IMR-90 (cell line): ENCODE measurements at places on chromosomes 2 and 18. TPM values are rescaled to one million over a fixed set of nuclear protein-coding genes. Genes with fewer than 3 reads are reported as not detected.

Gene EML6
- total RNA-seq = 0.18 and 0.28 TPM in 2 replicates

Gene CASP10
- 0.28 and 0.90 TPM in 2 replicates for total RNA-seq

Gene C2orf72
- 0.18 TPM in 1 of 2 replicates, not detected in the other for total RNA-seq

Gene FLACC1
- 0.54 and 0.56 TPM in 2 replicates for total RNA-seq

Gene ZNF385B
- under 0.01 TPM in 1 of 2 replicates, not detected in the other for total RNA-seq

Gene ANKRD53
- total RNA-seq = 0.54 and 0.56 TPM in 2 replicates

Gene WNT10A
- total RNA-seq = not detected in 2 replicates

Gene GATA6
- total RNA-seq = 2.5 and 3.3 TPM in 2 replicates

Gene ACADL
- not detected in 2 replicates for total RNA-seq

Gene BOLL
- not detected in 2 replicates for total RNA-seq

Gene MDH1B
- total RNA-seq = 0.54 and 0.56 TPM in 2 replicates

Gene ABCG8
- not detected in 2 replicates for total RNA-seq

Gene RGPD6
- 10.6 and 23.3 TPM in 2 replicates for total RNA-seq

Gene ZC3H6
- 2.0 and 2.2 TPM in 2 replicates for total RNA-seq

Gene GPR45
- not detected in 2 replicates for total RNA-seq

Gene FASTKD1
- total RNA-seq = 11.5 and 16.9 TPM in 2 replicates

Gene GAL3ST2
- total RNA-seq = not detected in 2 replicates

Gene NT5DC4
- not detected in 2 replicates for total RNA-seq

Gene CD28
- total RNA-seq = not detected in 2 replicates

Gene CYP20A1
- 16.8 and 26.9 TPM in 2 replicates for total RNA-seq

Gene IMPA2
- 4.7 and 5.4 TPM in 2 replicates for total RNA-seq

Gene SH3BP4
- total RNA-seq = 112 and 122 TPM in 2 replicates

Gene NTSR2
- total RNA-seq = not detected in 2 replicates

Gene ALK
- not detected in 2 replicates for total RNA-seq

Gene UNC80
- total RNA-seq = not detected in 2 replicates

Gene ACMSD
- not detected in 2 replicates for total RNA-seq

Gene EGR4
- total RNA-seq = not detected in 2 replicates

Gene ZBTB7C
- total RNA-seq = not detected in 2 replicates

Gene PCARE
- not detected in 2 replicates for total RNA-seq

Gene EVX2
- not detected in 2 replicates for total RNA-seq

Gene PARD6G
- 2.5 and 3.3 TPM in 2 replicates for total RNA-seq

Gene PSMA8
- total RNA-seq = not detected in 2 replicates

Gene MYO3B
- total RNA-seq = not detected in 2 replicates

Gene ABCG5
- not detected in 2 replicates for total RNA-seq

Gene RAX
- not detected in 2 replicates for total RNA-seq

Gene CCDC68
- 0.54 and 1.4 TPM in 2 replicates for total RNA-seq

Gene RAPH1
- total RNA-seq = 13.1 and 15.1 TPM in 2 replicates

Gene ALLC
- not detected in 2 replicates for total RNA-seq

Gene GYPC
- 53.4 and 53.6 TPM in 2 replicates for total RNA-seq

Gene CRYBA2
- total RNA-seq = not detected in 2 replicates

Gene GPR55
- total RNA-seq = not detected in 2 replicates

Gene RBM45
- total RNA-seq = 17.9 and 18.1 TPM in 2 replicates

Gene DNAH7
- 0.28 and 0.36 TPM in 2 replicates for total RNA-seq

Gene PTRHD1
- 11.7 and 17.2 TPM in 2 replicates for total RNA-seq

Gene ERBB4
- total RNA-seq = not detected in 2 replicates

Gene TEX44
- not detected in 2 replicates for total RNA-seq

Gene GKN2
- not detected in 2 replicates for total RNA-seq

Gene RAD51AP2
- not detected in 2 replicates for total RNA-seq

Gene CNGA3
- under 0.01 TPM in 1 of 2 replicates, not detected in the other for total RNA-seq

Gene MYO7B
- total RNA-seq = 0.18 and 0.28 TPM in 2 replicates

Gene DGUOK
- total RNA-seq = 57.2 and 66.3 TPM in 2 replicates

Gene POTEF
- not detected in 2 replicates for total RNA-seq

Gene GALNT3
- 2.0 and 4.4 TPM in 2 replicates for total RNA-seq

Gene IMPACT
- 11.8 and 26.4 TPM in 2 replicates for total RNA-seq

Gene TCF7L1
- 0.72 and 1.1 TPM in 2 replicates for total RNA-seq

Gene GCKR
- total RNA-seq = under 0.01 TPM in 1 of 2 replicates, not detected in the other

Gene FAP
- total RNA-seq = 71.0 and 93.9 TPM in 2 replicates

Gene NEU2
- not detected in 2 replicates for total RNA-seq

Gene CCT7
- total RNA-seq = 557 and 575 TPM in 2 replicates
